ENCODE measurements at places on chromosomes 3 and 15.

DNA sequence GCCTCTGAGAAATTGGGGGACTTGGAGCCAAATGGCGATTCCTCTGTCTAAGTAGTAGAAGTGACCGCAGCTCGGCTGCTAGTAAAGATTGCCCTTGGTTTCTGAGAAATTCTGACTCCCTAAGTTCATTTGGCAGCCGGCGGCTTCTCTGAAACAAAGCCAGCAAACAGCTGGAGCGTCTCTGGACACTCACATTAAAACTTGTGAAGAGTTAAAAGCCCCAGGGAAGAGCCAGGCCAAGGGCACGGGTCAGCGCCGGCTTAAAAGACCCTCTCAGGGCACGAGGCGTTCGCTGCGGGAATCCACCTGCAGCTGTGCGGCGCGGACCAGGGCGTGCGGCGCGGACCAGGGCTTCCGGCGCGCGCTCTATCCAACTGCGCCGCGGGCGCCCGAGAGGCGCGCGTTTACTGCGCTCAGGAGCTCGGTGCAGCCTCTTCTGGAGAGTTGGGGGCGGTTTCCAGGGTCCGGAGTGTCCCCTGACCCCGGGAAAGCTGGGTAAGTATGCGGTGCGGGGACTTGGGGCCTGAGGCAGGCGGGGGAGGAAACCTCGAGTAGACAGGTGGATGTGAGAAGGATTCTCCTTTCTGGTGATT is at the start of gene COL6A5:
Gene COL6A5, plus strand, starts transcription at position 186 of the 593 bp plus-strand sequence. CDS start 27,967 bp downstream, outside the sequence.
- no peak for DNase-seq

- no peak for DNase-seq
Measured at GRCh38 chr3:197959500-197959890, 522 bp upstream of the LMLN start.

DNA sequence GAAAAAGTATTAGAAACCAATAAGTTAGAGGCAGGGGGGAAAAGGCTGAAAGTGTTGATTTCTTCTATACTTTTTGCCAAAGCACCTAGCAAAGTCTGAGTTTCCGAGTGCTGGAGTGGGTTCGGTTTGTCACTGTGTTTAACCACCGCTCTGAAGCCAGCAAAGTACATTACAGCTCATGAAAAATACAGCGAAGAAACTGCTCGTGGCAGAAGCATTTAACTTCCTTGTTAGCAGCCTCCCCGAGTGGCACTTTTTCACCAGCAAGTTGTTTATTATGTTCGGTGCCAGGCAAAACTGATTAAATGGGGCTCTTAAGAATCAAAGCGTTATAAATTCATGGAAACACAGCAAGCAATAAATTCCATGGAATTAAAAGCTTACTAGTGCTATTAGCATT is 313.6 kb downstream of the FOXP1 start:
- DNase-seq, result no peak

DNA sequence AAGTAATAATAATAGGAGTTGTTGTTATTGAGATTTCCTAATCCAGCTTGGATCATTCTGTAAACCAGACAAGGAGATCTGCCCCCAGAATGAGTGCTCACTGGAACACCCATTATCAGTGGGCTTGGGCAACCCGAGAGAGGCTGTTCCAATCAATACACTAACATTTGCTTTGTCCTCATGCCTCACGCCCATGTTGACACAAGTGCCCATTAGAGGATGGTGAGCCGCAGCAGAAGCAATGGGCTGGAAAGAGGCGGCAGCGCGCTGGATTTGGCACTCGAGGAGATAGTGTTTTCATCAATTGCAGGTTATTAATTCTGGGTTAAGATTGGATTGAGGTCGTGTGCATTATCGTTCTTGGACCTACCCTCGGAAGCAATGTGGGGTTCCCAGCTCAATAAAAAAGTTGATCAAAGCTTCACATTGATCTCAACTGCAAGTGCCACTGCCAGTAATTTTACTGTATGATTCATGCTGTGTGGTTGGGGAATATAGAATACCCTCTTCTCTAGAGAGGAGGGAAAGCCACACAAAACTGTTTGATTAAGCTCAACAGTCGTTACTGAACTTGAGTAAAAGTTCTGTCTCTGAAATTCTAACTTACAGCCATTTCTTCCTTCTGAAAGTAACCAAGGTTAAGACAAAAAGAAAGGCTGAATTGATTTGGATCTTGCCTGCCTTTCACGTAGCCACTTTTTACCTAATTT is 15.7 kb downstream of the LYZL4 start:
- no peak for DNase-seq

DNA sequence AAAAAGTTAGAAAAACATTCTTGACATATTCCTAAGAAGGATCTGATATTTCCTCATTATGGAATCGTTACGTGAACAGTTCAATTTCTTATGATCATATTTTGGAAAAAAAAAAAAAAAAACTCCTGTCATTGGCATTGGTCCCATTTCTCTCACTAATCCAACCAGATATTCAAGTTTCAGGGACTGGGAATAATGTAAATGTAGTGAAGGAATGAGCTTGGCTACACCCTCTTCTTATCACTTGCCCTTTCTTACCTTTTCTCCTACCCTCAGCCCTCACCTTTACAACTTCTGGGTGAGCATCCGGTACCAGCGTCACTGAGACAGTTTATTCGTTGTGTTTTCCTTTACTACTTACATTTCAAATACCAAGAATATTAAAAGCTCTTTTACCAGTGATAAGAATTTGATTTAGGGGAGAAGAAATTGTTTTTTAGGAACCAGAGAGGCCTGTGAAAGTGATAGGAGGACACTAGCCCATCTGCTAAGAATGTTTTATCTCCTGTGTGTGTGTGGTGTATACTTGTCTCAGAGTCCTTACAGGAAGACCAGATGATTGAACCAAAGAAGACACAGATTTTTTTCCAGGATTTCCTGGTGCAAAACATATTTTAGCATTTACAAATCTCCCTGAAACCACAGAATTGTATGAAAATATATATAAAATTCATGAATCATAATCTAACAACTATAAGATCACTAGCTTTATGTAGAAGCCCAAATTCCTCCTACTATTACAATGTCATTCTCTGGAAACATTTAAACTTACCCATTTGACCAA is 946.7 kb downstream of the ZPLD1 start:
- no peak for DNase-seq

- no peak for DNase-seq
Measured at GRCh38 chr3:106183762-106184391, 315.1 kb upstream of the CBLB start.

DNA sequence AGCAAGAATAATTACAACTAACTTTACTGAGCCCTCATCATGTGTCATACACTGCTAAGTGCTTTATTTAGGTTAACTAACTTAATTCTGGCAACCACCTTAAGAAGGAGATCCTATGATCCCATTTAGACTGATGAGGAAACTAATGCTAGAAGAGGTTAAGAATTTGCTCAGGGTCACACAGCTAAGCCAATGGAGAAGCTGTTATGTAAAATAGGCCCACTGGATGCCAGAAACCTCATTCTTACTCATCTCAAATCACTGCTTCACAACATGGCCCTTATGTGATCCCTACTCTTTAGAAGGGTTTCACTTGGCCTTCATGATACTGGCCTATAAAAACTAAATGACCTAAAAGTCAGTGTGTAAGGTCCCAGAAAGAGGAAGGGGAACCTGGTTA is 41.2 kb downstream of the IMPG2 start:
- no peak for DNase-seq

- DNase-seq, result no peak
Measured at GRCh38 chr3:123559040-123559861, 25.6 kb downstream of the HACD2 start.

- peak; percentile 28 for DNase-seq
Measured at GRCh38 chr3:121660356-121661171, at the start of gene HCLS1. HCLS1 (minus strand) TSS chr3:121660903; CDS start chr3:121658347, 2,556 bp downstream.

DNA sequence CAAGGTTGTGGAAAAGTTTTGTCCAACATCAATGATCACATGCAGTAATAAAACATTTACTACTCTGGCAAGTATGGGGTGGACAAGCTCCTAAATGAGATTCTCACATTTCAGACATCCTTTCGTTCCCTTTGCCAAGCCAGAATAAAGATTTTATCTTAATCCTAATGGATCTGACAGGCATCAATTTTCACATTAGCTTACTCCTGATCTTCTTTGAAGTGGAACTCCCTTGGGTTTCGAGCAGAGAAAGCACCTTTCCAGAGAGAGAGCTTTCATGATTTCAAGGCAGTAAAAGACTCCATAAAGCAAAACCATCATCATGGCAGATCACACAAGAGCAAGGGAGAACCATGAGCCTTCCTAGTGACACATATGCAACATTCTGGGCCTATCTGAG is 27.3 kb upstream of the EID1 start:
- no peak for DNase-seq

- no peak for DNase-seq
Measured at GRCh38 chr3:55567615-55568014, 80.5 kb upstream of the WNT5A start.

DNA sequence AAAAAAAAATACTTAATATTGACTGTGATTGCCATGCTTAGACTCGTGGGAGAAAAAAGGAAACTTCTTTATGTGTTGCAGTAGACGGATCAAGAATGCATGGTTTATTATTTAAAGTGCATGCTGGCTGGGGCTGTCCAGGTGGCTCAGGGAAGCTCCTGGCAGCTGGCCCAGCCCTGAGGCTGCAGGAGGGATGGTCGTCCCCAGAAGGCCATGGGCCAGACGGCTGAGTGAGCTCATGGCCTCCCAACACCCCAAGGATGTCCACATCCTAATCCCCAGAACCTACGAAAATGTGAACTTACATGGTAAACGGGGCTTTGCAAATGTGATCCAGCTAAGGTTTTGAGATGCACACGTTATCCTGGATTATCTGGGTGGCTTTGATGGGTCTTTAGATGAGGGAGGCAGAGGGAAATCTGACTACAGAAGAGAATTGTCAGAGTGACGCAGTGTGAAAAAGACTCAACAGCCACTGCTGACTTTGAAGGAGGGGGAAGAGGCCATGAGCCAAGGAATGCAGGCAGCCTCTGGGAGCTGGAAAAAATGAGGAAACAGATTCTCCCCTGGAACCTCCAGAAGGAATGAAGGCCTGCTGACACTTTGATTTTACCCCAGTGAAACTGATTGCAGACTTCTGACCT is 29.8 kb downstream of the ADAMTS17 start:
- DNase-seq, result no peak

All from activated CD8-positive, alpha-beta memory T cell treated with anti-CD3 and anti-CD28 coated beads for 1 hour (primary cell).